ENCODE measurements at places on chromosomes 1 and 21.

- H3K36me3 ChIP-seq: no peaks in the 10 kb centered on the region
- no peaks in the 10 kb centered on the region for H3K27me3 ChIP-seq
- no peak overlapping the region for H3K4me3 ChIP-seq
- no peak overlapping the region for H3K27ac ChIP-seq
- no peaks in the 10 kb centered on the region for H3K4me1 ChIP-seq
Observed at GRCh38 chr1:224510880-224511645, 76.5 kb upstream of the WDR26 start.

DNA sequence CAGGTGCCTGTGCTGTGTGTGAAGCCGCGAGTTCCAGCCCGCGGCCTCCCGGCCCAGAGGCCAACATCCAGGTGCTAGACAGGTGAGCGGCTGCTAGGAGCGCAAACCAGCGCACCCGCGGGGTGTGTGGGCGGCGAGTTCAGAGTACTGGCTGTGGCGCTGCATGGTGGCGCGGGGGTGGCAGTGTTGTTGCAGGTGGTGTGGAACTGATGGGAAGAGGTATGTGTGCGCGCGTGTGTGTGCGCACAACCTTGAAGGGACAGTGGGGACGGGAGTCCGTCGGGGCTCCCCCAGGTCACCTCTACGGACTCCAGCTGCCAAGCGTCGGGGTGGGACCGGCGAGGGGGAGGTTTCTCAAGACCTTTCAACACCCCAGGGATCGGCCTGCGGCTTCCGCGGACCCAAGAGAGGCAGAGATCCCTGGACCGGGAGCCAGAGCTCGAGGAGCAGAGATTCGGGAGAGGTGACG, 433 bp upstream of the DMBX1 start:
- no peaks in the 10 kb centered on the region for H3K36me3 ChIP-seq
- H3K4me1 ChIP-seq: peaks cover 7% of the 10 kb centered on the region
- DNase-seq: peak; percentile 16
- H3K27me3 ChIP-seq: peaks cover 38% of the 10 kb centered on the region
- no peak overlapping the region for H3K27ac ChIP-seq

DNA sequence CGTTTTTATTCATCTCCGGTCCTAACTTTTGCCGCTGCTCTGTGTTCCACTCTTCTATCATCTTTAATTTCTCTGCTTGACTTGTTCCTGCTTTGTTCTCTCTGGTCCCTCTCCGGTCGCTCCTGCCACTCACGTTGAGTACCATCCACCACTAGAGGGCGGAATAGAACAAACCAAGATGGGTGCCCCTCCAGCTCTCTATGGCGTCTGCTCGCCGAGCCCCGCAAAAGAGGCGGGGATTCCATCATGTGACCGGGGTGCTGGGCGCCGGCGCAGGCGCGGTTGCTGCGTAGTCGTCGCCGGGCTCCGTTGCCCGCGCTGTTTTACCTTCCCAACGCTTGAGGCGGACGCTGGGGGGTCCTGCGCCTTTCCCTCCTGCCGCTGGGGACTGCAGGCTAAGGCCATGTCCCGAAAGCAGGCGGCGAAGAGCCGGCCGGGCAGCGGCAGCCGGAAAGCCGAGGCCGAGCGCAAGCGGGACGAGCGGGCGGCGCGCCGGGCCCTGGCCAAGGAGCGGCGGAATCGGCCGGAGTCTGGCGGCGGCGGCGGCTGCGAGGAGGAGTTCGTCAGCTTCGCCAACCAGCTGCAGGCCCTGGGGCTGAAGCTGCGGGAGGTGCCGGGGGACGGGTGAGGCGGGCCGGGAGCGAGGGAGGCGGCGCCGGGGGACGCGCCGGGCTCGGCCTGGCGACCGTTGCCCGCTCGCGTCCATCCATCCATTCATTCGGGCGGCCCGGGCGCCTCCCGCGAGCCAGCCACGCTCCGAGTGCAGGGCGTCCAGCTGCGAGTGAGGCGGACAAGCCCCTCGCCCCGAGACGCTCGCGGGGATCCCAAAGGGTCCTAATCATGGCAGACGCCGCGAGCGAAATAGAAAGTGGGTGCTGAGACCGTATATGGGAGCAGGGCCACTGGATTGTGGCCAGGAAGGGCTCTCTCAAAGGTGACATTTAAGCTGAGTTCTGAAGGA, at the start of gene OTUD3:
Gene OTUD3, plus strand, starts transcription at position 285 of the 961 bp plus-strand sequence. Its CDS starts 119 bp downstream, at position 404.
- H3K27me3 ChIP-seq: no peaks in the 10 kb centered on the region
- peak within 1 kb of the TSS; percentile 70 for H3K27ac ChIP-seq
- H3K4me1 ChIP-seq: peaks cover 10% of the 10 kb centered on the region
- peak; percentile 99 for DNase-seq
- H3K36me3 ChIP-seq: no peaks in the 10 kb centered on the region
- peak within 1 kb of the TSS; percentile 76 for H3K4me3 ChIP-seq

DNA sequence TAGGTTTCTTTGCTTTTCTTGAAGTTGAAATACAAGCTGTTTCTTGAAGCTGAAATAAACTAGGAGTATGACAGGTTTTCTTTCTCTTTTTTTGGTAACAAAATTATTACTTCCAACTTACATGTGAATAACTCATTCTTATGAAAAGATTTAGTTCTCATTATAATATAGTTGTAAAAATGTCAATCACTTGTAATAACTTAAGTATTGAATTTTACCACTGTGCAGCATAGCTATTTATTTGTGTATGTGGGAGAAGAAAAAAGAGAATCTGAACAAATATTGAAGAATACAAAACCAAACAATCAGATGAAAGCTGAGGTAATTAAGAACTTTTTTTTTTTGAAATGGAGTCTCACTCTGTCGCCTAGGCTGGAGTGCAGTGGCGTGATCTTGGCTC, 11.1 kb downstream of the CLIC4 start:
- H3K4me3 ChIP-seq: no peak overlapping the region
- H3K27me3 ChIP-seq: no peaks in the 10 kb centered on the region
- DNase-seq: no peak
- H3K27ac ChIP-seq: no peak overlapping the region
- H3K36me3 ChIP-seq: no peaks in the 10 kb centered on the region

DNA sequence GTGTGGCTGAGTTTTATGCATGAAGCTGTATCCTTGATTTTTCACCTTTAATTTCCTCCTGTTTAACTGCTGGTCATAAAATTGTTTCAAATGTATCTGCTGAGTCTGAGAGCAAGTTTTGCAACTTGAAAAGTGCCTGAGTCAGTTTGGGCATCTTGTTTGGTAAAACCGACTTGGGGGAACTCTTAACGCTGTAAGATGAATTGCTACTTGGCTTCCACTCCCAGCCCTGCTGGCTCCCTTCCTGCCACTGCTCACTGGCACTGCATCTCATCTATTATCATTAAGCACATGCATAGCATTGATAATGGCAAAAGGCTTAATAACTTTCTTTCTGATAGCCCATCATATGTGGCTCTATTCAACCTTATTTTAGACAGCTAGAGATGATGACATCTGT, 35.7 kb upstream of the FAM78B start:
- no peak overlapping the region for H3K27ac ChIP-seq
- DNase-seq: no peak
- H3K4me1 ChIP-seq: no peaks in the 10 kb centered on the region
- no peaks in the 10 kb centered on the region for H3K36me3 ChIP-seq

DNA sequence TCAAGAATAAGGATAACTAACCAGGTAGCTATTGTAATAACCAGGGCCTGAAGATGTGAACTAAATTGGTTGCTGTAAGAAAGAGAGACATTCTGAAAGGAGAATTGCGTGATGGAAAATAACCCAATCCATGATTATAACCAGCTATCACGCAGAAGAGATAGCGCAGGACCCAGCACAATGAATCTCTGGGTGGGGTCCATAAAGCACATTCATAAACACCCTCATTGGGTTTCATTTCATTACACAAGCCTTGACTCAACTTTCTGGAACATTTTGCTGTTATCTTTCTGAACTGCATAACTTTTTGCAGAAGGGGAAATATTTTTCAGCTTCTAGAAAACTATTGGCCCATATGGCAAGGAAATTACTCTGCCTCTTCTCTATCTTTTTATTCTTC, 45.3 kb upstream of the CDC7 start:
- H3K27ac ChIP-seq: no peak overlapping the region
- H3K4me1 ChIP-seq: no peaks in the 10 kb centered on the region
- peaks cover 2% of the 10 kb centered on the region for H3K27me3 ChIP-seq

DNA sequence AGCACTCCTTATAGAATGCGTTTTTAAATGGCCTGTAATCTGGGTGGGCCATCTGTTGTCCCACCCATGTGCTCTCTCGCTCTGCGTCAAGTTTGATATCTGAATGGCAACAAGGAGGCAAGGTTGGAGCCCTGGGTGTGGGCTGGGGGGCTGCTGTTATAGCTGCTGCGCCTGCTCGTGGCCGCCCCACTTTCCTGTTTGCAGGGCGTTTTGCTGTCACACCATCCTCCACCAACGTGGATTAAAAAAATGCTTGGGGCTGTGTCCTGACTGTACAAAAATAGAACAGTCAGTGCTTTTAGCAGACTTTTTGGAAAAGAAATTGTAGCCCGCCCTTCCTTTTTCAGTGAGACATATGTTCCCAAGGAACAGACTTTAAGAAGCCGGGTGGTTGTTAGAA, 25.4 kb downstream of the UMODL1 start:
- H3K27me3 ChIP-seq: no peaks in the 10 kb centered on the region
- no peaks in the 10 kb centered on the region for H3K4me1 ChIP-seq
- no peak overlapping the region for H3K4me3 ChIP-seq
- H3K36me3 ChIP-seq: no peaks in the 10 kb centered on the region

GRCh38 chr1:89149229-89149628, 23.3 kb upstream of the GBP2 start:
- H3K4me3 ChIP-seq: no peak overlapping the region
- H3K27ac ChIP-seq: no peak overlapping the region
- no peaks in the 10 kb centered on the region for H3K27me3 ChIP-seq
- no peak for DNase-seq

- H3K27ac ChIP-seq: no peak overlapping the region
- H3K4me1 ChIP-seq: no peaks in the 10 kb centered on the region
- DNase-seq: no peak
- H3K36me3 ChIP-seq: no peaks in the 10 kb centered on the region
- no peak overlapping the region for H3K4me3 ChIP-seq
- H3K27me3 ChIP-seq: peaks cover 3% of the 10 kb centered on the region
Observed at GRCh38 chr1:207241164-207241934, 80.1 kb upstream of the CD55 start.

GRCh38 chr21:28899744-28900143, 92.9 kb downstream of the LTN1 start:
- no peak for DNase-seq
- H3K27me3 ChIP-seq: no peaks in the 10 kb centered on the region
- no peak overlapping the region for H3K27ac ChIP-seq
- no peaks in the 10 kb centered on the region for H3K4me1 ChIP-seq
- no peak overlapping the region for H3K4me3 ChIP-seq

DNA sequence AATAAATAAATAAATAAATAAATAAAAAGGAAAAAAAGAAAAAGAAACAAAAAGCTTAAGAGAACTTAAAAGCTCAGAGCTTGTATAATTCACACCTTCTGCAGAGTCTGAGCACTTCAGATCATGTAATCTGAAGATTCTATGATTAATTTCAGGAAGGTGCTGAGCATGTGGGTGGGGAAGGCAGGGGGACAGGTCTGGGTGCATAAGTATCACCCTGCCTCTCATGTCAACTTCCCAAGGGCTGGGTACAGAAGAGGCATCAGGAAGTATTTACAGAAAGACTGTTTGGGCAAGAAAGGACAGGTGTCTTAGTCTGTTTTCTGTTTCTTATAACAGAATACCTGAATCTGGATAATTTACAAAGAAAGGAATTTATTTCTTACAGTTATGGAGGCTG, 20.4 kb upstream of the PADI2 start:
- no peak overlapping the region for H3K27ac ChIP-seq
- no peaks in the 10 kb centered on the region for H3K4me1 ChIP-seq
- no peaks in the 10 kb centered on the region for H3K36me3 ChIP-seq

DNA sequence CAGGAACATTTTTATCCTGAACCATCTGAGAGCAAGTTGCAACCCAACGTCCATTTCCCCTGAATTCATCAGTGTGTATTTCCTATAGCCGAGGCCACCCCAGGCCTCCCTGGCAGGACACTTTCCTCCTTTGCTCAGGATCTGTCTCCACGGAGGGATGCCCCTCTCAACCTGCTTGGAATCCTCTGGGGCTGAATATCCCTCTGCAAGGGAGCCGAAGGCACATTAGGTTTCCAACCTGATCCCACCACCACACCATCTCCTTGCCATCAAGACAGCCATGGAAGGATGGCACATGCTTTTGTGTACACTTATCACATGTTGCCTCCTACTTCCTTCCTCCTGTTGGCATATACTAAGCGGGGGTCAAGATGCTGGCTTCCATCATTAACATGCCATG, 74.8 kb upstream of the EDN2 start:
- no peaks in the 10 kb centered on the region for H3K27me3 ChIP-seq
- peaks cover 3% of the 10 kb centered on the region for H3K36me3 ChIP-seq
- no peak overlapping the region for H3K27ac ChIP-seq
- no peak for DNase-seq
- no peak overlapping the region for H3K4me3 ChIP-seq

DNA sequence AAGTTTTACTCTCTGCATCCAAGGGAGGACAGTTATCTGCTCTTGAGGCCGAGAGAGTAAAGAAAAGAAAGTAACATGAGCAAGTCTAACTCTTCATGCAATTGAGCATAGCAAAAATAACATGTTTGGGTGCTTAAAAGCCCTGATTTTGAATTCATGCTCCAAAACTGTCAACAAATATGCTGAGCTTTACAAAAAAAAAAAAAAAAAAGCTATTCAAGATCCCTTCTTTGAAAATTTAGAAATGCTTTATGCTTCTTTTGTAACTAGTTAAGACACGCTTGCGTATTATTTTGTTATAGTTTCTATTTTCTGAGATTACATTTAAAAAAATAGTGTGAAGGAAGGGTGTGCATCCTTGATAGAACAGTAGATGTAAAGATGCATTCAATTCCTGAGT, 1733.0 kb downstream of the MRPL39 start:
- DNase-seq: no peak
- H3K36me3 ChIP-seq: no peaks in the 10 kb centered on the region
- no peaks in the 10 kb centered on the region for H3K27me3 ChIP-seq

GRCh38 chr1:6427441-6428390, 3.1 kb downstream of the ESPN start:
- peaks cover 20% of the 10 kb centered on the region for H3K4me1 ChIP-seq
- H3K27ac ChIP-seq: no peak overlapping the region
- no peaks in the 10 kb centered on the region for H3K36me3 ChIP-seq

DNA sequence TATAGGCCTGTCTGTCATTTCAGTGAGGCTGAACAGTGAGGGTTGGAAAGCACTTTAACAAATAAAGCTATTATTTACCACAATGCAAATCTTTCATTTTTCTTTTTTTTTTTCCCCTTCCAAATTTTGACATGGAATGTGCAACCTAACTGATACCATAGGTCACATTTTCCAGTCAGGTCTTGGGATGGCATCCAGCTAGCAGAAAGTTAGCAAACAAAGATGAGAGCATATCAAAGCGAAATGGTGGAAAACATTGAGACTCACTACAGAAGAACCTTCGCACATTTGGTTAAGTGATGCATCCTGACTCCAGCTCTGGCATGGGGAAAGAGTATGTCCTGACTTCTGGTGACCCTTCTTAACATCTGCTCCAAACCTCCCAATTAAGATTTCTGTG, 105.1 kb upstream of the L1TD1 start:
- no peaks in the 10 kb centered on the region for H3K27me3 ChIP-seq
- no peak overlapping the region for H3K27ac ChIP-seq
- no peak for DNase-seq
- no peaks in the 10 kb centered on the region for H3K4me1 ChIP-seq
- no peaks in the 10 kb centered on the region for H3K36me3 ChIP-seq
- H3K4me3 ChIP-seq: no peak overlapping the region

GRCh38 chr21:18443085-18443484, 39.5 kb upstream of the TMPRSS15 start:
- H3K4me1 ChIP-seq: peaks cover 3% of the 10 kb centered on the region
- no peaks in the 10 kb centered on the region for H3K36me3 ChIP-seq
- H3K4me3 ChIP-seq: no peak overlapping the region
- H3K27me3 ChIP-seq: no peaks in the 10 kb centered on the region
- H3K27ac ChIP-seq: no peak overlapping the region
- DNase-seq: no peak

Data from natural killer cell (primary cell).